ENCODE measurements at places on chromosomes 5 and 9. TPM values are rescaled to one million over a fixed set of nuclear protein-coding genes. Genes with fewer than 3 reads are reported as not detected.

The PCDHB3 gene
- total RNA-seq = not detected

The LCN15 gene
- not detected for total RNA-seq

The PHYKPL gene
- 158 TPM for total RNA-seq

- no peak for DNase-seq
These were observed 255.8 kb downstream of the PRELID2 start for GRCh38 chr5:145579301-145579700.

The SLC25A2 gene
- total RNA-seq = 1.3 TPM

The NOXA1 gene
- total RNA-seq = 3.7 TPM

Measured in activated naive CD8-positive, alpha-beta T cell treated with anti-CD3 and anti-CD28 coated beads, Interleukin-2, amount 10 ng/mL, durations not matched to agents 7 days and 5 days (primary cell).